ENCODE measurements at places on chromosomes 5 and 9.
A peak's percentile ranks its signal among the peaks of the same experiment; 100 is the strongest.

DNA sequence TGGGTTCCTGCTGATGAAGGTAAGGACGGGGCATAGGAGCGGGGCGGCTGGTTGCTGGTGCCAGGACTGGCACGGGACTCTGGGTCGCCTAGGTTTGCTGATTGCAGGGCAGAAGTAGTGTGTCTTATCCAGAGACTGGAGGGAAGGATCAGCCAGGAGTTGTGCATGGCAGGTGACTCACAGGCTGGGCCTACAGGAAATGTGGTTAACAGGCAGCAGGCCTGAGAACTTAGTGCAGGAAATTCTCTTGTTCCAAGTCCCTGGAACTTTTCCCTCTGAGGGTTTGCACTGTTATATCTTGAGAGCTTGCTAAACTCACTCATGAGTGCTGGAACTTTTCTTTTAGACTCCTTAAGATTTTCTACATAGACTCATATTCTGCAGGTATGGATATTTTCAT, 95.1 kb downstream of the ANXA2R start:
- DNase-seq, result no peak

GRCh38 chr5:132076202-132076830, 2.7 kb downstream of the CSF2 start:
- DNase-seq, result no peak

DNA sequence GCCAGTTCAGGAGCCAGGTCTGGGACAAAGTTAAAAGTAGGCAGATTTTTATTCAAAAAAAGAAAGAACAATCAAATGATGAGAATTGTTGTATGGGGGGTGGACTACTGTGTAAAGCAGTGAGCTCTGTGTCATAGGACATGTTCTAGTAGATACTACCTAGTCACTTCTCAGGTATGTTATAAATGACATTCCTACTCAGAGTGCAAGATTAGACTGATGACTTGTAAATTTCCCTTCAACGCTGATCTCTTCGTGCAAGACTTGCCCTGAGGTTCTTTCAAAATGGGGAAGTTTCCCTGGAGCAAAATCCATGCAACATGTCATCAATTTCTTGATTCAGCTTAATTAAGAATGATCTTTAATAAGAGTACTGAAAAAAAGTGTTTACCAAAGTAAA, 175.1 kb downstream of the RORB start:
- DNase-seq, result no peak

GRCh38 chr5:1544294-1544961, 20.7 kb upstream of the LPCAT1 start:
- DNase-seq, result no peak

DNA sequence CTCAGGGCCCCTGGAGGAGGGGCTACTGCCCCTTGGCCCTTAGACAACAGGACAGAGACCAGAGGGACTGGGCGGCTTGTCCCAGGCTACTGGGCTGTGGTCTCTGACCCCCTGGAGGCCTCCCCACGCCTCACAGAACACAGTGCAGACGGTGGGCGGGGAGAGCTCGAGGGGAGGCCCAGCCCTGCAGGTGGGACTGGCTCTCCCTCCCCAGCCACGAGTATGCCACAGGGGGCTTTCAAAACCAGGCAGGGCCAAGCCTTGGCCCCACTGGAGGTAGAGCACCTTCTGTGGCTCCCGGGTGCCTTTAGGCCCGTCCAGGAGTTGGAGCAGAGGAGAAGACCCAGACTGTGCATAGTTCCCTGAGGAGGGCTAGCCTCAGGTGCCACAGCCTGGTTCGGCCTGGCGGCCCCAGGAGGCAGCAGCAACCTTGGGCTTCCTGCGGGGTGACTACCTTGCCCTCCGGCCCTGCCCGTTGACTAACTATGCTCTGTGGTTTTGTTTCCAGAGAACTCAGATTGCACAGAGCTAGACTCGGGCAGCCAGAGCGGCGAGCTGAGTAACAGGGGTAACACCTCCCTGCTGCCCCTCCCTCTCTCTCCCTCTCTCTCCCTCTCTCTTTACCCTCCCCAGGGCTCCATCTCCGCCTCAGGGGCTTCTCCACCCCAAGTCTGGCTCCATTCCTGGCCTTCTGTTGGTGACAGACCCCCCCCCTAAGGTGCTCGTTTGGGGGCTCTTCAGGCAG, 15.5 kb downstream of the CARD19 start:
- peak; percentile 13 for DNase-seq

- no peak for DNase-seq
Observed at GRCh38 chr9:78278177-78278777, 18.6 kb upstream of the PSAT1 start.

DNA sequence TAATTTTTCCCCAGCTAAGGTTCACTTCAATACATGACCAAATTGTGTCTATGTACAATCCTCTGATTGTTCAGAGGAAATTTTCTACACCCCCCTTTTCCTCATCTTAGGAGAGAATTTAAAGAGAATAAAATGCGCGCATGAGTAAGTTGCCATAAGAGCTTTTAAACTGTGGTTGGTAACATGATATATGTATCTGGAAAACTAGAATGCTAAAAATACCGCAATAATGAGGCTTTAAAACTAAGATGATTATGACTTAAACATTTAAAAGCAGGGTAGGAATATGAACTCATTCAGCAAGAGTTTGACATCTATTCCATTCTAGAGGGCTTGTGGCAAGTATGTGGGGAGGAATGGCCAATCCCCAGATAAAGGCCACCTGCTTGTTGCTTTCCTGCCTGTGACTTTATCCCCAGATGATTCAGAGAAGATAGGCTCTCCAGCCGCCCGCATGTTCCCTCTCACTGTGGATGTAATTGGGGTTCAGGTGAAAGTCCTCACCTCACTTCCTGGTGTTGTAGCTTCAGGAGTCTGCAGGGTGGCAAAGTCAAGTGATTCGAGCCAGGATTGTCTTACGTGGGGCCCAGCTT, 26.5 kb upstream of the BASP1 start:
- no peak for DNase-seq

DNA sequence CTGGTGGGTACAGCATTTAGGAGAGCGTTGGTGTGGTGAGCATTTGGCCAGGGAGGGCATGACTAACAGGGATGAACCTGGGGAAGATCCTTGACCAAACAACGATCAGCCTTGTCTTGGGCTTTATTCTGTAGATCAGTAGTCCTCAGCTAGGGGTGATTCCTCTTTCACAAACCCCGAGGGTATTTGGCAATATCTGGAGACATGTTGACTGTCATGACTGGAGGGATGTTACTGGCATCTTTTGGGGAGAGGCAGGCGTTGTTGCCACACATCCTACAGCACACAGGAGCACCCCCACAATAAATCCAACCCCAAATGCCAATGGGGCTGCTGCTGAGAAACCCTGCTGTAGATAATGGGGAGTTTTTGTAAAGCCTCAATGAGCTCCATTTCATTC, 43.9 kb downstream of the OSTF1 start:
- no peak for DNase-seq

DNA sequence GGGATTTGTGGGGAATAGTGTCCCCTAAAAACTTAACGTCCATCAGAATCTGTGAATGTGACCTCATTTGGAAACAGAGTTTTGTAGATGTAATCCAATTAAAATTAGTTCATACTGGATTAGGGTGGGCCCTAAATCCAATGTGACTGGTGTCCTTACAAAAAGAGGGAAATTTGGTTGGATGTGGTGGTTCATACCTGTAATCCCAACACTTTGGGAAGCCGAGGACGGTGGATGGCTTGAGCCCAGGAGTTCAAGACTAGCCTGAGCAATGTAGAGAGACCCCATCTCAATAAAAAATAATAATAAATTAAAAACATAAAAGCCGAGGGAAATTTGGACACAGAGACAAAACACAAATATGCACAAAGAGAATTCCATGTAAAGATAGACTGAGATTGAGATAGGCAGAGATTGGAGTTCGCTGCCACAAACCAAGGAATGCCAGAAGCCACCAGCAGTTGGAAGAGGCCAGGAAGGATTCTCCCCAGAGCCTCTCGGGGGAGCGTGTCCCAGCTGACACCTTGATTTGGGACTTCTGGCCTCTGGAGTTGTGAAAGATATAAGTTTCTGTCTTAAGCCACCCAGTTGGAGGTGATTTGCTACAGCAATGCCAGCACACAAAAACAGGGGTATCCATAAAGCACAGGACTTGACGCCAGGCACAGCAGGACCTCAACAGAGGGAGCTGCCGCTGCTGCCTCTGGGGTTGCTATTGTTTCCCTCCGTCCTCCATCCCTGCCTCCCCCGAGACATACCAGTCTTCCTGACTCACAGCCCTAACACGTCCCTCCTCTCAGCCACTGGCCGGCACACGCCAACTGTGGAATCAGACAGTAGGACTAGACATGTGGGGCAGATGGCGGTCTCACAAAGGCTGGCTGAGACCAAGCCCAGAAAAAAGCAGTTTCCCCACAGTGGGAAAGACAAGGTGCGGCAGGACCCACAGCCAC, 73.8 kb upstream of the IL17B start:
- no peak for DNase-seq

DNA sequence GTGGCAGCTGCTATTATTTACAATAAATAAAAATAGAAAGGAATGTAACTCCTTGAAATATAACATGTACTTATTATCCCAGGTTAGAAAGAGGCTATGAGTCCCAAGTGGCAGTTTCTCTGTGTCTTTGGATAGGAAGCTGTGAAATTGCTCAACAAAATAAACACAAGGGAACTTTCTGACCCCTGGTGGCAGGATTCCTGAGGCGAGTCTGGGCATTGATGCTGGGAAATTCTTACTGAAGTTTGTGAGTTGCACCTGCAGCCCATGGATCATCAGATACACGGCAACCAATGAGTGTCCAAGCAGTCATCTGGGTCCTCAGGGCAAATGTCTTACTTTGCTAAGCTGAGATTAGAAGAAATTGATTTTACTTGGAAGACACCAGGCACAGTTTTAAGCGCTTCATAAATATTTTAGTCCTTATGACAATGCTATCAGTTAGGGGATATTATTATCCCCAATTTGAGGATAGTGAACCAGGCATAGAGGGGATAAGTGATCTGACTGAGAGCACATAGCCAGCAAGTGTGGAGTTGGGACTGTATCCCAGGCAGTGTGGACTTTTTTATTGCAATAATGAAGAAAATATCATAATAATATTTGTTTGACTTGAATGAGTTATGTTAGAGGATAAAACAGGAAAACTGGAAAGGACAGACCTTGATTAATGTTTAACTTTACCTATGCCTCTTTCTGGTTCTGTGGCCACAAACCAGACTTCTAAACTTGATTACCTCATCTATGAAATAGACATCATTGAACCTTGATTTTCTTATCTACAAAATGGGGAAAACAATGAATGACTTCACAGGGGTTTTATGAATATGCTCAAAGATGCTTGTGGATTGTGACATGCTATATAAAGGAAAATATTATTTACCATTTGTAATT, 265.5 kb upstream of the ADAMTSL1 start:
- DNase-seq, result no peak

DNA sequence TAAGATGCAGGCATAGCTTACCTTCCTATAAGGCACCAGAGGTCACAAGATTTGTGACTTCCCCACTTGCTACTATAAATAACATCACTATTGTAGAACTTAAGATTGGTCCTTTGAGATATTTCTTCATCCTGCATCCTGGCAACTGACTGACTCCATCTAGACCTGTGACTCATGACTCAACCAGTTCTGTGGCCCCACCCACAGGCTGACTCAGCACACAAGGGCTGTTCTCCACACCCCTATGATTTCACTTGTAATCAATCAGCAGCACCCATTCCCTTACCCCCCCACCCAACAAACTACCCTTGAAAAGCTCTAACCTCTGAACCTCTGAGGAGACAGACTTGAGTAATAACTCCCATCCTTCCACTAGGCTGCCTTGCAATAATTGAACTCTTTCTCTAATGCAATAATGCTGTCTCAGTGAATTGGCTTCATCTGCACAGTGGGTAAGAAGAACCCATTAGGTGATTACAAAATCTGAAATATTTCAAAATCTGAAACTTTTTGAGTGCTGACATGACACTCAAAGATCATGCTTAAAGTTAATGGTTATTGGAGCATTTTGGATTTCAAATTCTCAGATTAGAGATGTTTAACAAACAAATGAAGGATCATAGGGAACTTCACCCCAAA, 296.7 kb downstream of the ARL15 start:
- peak; percentile 16 for DNase-seq
